ENCODE measurements at places on chromosomes 7 and 10.

- DNase-seq = no peak
Observed at GRCh38 chr10:16565604-16566003, 43.9 kb upstream of the C1QL3 start.

- no peak for DNase-seq
Observed at GRCh38 chr10:90435296-90435695, 422.5 kb downstream of the HTR7 start.

GRCh38 chr7:55255496-55256445, 109.4 kb upstream of the LANCL2 start:
- DNase-seq = peak; percentile 23

DNA sequence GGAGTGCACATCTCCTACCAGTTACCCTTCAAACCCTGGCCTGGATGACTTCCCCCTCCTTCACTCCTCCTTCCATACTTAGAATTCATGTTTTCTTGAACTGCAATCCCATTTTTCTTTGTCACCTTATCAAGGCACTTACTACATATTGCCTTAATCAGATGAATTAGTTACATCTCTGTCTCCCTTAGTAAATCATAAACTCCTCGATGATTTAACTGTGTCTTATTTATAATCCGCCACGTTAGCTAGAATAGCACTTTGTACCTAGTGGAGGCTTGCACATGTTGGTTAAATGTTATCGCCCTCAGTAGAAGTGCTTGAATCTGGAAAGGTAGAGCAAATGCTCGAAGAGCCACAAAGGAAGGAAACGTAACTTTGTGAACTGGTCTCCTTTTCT, 94.7 kb upstream of the RAB11FIP2 start:
- no peak for DNase-seq

DNA sequence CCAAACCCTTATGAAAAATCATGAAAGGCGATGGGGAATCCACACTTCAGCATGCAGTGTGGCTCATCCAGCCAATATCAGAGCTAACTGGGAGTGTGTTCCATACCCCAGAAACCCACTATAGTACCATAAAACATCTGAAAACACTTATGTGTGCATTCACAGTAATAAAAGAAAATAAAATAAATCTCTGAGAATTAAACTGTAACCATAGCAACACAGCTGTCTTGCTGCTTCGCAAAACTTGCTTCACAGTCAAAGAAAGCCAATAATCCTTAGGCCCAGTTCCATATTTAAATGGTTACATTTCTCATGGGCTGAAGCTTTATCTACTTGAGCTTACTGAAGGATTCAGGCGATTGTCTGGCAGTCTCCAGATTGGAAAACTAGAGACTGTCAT, 19.9 kb upstream of the POLR1F start:
- no peak for DNase-seq

GRCh38 chr10:72174297-72174662, 41.5 kb upstream of the ANAPC16 start:
- DNase-seq = no peak

Data from activated CD8-positive, alpha-beta memory T cell treated with anti-CD3 and anti-CD28 coated beads for 4 hours (primary cell).